ENCODE measurements at places on chromosomes 16 and 17. TPM values are rescaled to one million over a fixed set of nuclear protein-coding genes. Genes with fewer than 3 reads are reported as not detected.

DNA sequence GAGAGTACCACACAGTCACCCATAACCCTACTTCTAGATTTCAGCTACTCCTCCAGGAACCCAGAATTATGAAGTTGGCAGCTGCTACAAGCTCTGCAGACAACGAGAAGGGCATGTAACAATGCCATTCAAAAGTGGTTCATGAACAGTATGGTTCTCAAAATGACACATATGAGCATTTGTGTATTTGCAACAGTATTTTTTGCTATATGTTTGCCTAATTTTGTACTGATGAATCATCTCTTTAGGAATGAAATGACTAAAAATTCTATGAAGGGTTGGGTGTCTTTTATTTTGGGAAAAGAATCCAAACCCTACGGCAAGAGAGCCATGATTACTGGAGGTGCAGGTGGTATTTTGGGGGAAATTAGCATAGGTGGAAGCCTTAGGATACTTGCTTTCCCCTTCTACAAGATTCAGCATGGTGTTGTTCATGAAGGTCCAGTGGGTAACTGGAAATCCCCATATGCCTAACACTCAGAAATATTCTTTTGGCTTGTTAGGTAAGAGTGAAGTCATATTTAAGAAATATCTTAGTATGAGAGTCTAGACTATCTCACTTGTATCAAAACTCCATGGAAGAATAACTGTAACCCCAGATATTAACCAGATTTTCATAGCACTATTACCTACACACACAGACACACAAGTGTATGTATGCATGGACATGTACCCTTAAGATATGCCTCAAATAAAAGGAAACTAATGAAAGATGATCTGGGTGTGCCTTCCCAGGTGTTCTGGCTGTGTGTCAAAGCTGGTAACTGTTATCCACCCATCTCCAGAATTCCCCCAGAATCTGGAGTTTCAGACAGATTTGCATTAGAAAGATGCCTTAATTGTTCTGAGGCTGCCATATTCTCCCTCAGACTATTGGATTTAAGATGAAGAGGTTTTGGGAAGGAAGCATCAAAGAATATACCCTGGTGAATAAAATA lies 688.2 kb upstream of the SOX9 start:
- no peaks in the 10 kb centered on the region for H3K4me1 ChIP-seq
- no peak for DNase-seq
- H3K36me3 ChIP-seq: no peaks in the 10 kb centered on the region
- H3K27ac ChIP-seq: no peak overlapping the region

DNA sequence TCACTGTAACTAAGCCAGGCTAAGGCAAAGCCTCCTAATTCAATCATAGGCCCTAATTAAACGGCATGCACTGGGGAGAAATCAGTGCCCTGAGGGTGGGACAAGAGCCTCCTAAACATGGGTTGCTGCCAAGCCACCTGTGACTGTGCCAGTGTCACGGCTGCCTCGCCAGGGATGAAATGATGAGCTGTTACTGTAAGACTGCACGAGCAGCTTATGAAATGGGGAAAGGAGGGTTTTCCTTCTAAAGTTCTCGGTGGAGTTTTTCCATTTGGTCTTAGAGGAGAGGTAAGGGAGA lies 12.7 kb downstream of the TMEM11 start:
- no peak overlapping the region for H3K27ac ChIP-seq
- no peak for DNase-seq
- no peak overlapping the region for H3K4me3 ChIP-seq
- H3K27me3 ChIP-seq: no peaks in the 10 kb centered on the region

GRCh38 chr17:65156835-65157565 lies 19.8 kb downstream of the RGS9 start:
- H3K4me1 ChIP-seq: peaks cover 10% of the 10 kb centered on the region
- H3K27ac ChIP-seq: no peak overlapping the region
- H3K4me3 ChIP-seq: no peak overlapping the region
- no peaks in the 10 kb centered on the region for H3K27me3 ChIP-seq

NPIPB8 gene
- polyA plus RNA-seq: 0.04 TPM

KCNJ2 gene
- polyA plus RNA-seq: not detected

- DNase-seq: no peak
- H3K36me3 ChIP-seq: peaks cover 13% of the 10 kb centered on the region
Measured at GRCh38 chr17:57106107-57106835, 21.2 kb downstream of the AKAP1 start.

OR1A1 gene
- not detected for polyA plus RNA-seq

TPSB2 gene
- not detected for polyA plus RNA-seq

DNA sequence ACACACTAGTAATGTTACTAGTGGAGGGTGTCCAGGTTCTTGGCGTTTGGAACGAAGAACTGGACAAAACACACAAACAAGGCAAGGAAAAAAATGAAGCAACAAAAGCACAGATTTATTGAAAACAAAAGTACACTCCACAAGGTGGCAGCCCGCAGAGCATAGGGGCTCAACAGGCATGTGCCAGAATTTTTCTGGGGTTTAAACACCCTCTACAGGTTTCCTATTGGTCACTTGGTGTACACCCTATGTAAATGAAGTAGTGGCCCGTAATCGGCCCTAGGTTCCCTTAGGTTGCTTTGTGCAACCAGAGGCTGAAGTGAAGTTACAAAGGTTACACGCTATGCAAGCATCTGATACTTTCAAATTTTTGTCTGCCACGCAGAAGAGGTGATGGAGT lies 8.1 kb downstream of the OR2C1 start:
- no peaks in the 10 kb centered on the region for H3K27me3 ChIP-seq
- DNase-seq: no peak
- no peak overlapping the region for H3K4me3 ChIP-seq
- peaks cover 6% of the 10 kb centered on the region for H3K4me1 ChIP-seq

ABI3 gene
- polyA plus RNA-seq: 15.6 TPM

DNA sequence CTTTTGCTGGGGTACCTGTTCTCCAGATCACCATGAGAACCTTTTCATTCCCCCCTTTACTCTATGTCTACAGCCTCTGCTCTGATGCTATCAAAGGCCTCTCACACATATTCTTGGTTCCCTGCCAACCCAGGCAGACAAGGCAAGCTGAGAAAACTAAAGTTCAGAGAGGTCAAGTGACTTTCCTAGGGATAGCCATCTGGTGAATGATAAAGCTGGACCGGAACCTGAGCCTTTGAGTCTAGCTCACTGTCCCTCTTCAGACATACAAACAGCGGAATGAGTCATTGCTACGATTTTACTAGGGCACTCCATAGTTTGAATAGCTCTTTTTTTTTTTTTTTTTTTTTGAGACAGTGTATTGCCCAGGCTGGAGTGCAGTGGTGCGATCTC lies 73.3 kb downstream of the XYLT1 start:
- no peak for DNase-seq
- no peak overlapping the region for H3K27ac ChIP-seq
- H3K4me1 ChIP-seq: peaks cover under 1% of the 10 kb centered on the region
- no peak overlapping the region for H3K4me3 ChIP-seq

Data from B cell (primary cell).